ENCODE measurements at places on chromosomes 13 and 19.

DNA sequence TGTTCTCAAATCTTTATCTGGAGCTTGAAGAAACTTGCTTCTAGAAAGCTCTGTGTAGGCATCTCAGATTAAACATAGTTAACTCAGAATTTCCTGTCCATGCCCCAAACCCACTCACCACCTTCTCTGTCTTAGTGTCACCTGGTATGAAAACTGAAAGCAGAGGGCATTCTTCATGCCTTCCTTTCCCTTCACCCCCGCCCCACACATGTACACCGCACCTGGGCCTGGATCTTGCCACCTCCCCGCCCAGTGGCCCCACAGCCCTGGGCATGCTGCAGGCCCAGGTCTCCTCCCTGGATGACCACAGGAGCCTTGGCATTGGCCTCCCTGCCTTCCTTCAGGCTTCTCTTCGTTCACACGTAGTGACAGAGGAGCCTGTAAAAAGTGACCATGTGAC lies 15.8 kb downstream of the CFAP97D2 start:
- DNase-seq = no peak

- no peak for DNase-seq
These were observed 21.7 kb downstream of the IRS2 start for GRCh38 chr13:109764470-109765291.

- DNase-seq = no peak
These were observed 10.4 kb downstream of the SPINT2 start for GRCh38 chr19:38274739-38275138.

- DNase-seq = no peak
These were observed 144.1 kb upstream of the TMTC4 start for GRCh38 chr13:100818711-100819110.

DNA sequence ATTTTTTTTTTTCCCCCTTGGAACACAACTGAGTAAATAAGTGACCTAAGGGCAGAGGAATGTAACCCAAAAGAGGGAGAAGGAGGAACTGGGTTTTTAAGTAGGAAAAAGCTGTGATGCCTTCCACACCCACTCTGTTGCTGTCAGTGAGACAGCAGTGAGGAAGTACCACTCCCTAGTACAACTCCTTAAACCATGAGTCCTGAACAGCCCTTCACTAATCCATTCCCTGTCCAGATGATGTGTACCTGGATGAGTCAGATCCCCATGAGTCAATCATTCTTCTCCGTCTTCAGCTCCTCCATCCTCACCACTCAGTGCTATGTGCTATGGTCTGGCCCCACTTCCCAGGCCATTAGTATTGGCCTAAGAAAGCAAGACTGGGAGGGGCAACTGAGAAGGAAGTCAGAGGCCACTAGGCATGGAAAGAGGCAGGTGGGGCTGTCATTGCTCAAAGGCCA lies 12.9 kb upstream of the CXCL17 start:
- no peak for DNase-seq

DNA sequence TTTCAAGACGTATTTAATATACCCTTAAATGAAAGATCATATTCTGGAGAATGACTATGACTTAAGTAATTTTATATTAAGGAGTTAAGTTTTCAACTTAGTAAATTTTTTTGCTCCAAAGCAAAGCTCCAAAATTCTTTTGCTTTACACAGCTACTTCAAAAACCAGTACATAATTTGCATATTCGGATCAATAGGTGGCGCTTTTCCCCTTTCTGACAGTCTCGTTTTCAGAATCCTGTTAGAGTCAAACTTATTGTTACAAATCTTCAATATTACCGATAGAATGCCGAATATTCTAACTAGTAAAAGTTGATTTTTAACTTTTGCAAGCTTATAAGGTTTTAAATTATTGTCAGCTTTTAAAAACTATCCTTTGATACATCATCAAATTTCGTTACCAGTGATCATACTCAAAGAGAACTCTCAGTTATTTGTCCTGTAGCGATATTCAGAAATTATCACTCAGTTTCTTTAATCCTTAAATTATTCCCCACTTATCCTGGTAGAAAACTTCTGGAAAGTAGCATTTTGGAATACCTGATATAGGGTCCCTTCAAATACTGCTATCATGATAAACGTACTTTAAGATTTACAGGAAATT lies 852.7 kb upstream of the KLHL1 start:
- no peak for DNase-seq

DNA sequence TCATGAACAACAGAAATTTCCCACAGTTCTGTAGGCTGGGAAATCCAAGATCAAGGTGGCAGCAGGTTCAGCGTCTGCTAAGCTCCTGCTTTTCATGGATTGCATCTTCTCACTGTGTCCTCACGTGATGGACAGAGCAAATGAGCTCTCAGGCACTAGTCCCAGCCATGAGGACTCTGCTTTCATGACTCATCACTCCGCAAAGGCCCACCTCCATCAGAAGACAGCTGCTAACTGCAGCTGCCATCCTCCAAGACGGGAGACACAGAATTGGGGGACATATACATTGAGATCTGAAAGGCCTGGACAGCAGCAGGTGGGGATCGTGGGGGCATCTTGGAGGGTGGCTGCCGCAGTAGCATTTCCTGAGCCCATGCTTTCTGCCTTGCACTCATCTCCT lies 44.4 kb upstream of the SPATA13 start:
- DNase-seq = no peak

DNA sequence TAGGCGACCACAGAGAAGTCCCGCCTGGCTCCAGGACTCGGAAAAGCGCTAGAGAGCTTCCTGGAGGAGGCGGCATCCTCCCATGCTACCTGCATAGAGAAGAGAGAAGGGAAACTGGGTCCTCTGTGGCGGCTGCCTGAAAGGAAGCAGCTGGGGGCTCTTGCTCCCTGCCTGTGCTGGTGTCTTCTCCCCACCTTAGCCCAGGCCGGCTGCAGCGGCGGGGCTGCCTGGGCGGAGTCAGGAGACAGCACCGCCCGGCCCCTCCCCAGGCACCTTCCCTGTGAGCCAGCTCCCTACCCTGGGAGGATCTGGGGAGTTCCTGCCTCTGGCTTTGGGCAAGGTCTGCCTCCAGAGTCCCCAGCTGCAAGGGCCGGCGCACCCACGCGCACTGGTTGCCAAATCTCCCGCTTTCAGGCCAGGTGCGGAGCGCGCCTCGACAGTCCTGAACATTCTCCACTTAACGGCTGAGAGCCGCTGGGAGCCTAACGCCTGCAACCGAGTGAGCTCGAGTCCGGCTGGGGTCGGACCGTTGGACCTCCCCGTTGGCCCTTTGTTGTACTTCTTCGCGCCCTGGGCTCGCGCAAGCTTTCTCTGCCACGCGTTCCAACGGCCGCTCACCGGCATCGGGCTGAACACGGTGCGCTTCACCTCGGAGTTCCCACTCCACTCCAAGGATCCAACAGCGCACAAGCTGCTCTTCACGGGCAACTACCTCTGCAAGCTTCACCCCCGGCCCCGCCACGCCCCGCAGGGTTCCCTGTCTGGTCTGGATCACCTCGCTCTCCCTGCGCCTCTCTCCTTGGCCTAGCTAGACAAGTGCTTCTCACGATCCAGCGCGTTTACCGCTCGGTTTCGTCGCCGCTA lies 21.8 kb upstream of the ZNF30 start:
- no peak for DNase-seq

DNA sequence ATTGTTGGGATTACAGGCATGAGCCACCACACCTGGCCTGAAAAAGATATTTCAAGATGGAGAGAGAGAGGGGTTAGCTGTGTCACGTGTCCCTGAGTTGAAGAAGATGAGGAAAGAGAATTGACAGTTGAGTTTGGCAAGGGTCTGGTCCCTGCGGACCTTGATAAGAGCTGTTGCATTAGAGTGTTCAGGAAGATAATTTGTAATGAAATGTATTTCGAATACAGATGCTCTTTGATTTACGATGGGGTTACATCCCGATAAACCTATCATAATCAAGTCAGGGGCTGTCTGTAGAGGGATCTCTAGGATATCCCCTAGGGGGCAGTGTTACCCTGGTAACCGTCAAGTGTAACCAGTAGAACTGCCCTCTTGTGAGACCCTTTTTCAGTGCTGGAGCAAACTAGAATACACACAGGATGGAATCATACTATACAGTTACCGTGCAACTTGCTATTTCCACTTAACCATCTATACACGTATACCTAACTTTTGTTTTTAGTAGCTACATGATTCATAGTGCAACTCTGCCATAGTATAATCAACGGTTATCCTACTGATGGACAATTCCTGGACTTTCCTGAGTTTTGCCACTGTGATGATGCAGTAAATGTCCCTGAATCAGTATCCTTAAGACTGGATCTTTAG lies 1.5 kb upstream of the ELOF1 start:
- peak; percentile 42 for DNase-seq

DNA sequence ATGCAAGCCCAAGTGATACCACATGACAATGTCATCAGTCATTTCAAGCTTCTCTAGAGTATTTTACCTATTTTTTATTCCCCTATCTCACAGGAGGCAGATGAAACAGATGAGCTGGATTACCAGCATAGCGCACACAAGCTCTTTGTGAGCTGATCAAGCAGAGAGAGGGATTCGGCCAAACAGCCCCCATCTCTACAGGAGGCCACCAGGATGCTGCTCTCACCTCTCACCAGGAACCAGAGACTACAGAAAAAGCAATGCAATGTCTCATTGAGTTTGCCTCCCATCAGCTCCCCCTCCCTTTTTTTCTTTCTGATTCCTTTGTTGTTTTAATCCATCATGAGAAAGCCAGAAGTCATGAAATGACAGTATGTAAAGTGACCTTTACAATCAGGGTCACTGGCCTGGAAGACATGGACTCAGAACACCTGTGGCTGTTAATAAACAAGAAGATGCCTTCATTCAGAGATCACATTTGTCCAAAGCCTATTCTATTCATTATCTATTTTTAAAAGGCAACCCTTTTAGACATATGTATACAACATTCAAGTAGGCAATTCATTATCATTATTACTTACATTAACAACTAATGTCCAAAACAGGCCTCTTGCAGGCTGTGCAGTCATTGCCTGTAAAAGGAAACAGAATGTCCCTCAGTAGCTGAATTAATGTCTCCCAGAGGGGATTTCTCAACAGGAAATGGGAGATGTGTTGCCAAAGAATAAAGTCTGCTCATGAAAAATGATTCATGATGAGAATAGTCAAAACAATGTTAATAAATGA lies 656.6 kb downstream of the TBC1D4 start:
- no peak for DNase-seq

DNA sequence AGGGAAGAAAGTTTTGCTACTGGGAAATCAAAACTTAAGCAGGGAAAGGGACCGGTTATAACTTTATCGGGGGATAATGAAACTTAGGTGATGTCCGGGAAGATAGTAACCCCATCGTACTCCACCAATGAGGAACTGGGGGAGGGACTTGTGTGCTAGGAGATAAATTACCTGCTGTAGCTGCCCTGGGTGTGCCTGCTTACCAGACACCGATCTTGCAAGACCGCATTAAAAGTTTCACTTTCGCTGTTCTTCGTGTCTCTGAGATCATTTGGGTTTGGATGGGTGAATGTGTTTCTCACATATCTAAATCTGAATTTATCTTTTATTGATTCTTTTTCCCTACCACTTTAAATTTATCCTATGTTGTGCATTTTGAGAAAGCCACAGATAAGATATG lies 381.4 kb downstream of the SLITRK6 start:
- no peak for DNase-seq

DNA sequence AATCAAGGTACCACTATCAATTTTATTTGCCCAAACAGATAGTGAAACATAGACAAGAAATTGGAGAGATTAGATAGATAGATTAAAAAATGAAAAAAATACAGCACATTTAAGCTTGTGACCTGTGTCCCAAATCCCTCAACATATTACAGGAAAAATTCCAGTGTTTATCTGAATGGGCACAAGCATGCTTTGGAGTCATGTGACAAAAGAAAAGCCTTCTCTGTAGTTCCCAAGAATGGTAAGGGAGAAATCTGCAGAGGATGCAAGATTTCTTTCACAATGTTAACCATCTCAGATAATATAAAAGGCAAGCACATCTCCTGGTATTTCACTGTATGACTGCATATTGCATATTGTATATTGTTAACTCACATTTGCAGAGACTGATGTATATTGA lies 168.0 kb downstream of the PCDH9 start:
- DNase-seq = no peak

DNA sequence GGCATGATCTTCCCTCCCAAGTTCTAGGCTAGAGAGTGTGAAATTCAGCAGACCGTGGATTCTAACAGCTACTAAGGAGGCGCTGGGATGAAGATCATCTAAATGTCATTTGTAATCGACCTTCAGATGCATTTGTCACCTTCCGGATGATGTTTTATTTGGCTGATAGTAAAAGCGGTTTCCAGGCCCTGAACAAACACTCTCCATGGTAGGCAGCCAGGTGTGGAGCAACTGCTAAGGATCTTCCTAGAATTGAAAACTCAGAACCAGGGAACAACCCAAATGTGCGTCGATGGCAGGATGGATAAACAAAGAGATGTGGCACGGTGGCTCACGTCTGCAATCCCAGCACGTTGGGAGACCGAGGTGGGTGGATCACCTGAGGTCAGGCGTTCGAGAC lies 107.2 kb upstream of the CACNA1A start:
- no peak for DNase-seq

DNA sequence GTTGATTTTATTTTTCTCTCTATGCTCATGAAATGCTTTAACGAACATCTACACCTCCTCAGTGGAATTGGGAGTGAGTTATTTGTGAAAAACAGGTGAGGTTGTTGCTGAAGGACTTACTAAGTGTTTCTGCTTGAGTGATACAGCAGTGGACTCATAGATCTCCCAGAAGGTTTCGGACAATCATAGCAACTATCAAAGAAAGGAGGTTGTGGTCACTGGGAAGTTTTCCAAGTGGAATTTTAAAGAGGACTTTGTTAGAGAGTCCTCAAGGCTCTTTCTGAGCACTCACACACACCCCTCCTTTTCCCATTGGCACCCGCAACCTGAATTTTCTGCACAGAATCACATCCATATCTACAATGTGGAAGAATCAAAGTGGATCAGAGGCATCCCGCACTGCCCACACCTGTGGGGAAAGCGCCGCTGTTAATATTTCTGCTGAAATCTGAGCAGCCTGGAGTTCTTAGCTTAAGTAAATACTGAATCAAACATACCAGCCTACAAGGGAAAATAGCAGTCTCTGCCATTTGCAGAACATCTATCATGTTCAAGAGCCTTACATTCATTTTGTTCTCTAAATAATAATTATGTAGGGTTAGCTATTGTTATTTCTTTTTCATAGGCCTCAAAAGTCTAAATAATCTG lies 719.4 kb downstream of the DIAPH3 start:
- DNase-seq = no peak

DNA sequence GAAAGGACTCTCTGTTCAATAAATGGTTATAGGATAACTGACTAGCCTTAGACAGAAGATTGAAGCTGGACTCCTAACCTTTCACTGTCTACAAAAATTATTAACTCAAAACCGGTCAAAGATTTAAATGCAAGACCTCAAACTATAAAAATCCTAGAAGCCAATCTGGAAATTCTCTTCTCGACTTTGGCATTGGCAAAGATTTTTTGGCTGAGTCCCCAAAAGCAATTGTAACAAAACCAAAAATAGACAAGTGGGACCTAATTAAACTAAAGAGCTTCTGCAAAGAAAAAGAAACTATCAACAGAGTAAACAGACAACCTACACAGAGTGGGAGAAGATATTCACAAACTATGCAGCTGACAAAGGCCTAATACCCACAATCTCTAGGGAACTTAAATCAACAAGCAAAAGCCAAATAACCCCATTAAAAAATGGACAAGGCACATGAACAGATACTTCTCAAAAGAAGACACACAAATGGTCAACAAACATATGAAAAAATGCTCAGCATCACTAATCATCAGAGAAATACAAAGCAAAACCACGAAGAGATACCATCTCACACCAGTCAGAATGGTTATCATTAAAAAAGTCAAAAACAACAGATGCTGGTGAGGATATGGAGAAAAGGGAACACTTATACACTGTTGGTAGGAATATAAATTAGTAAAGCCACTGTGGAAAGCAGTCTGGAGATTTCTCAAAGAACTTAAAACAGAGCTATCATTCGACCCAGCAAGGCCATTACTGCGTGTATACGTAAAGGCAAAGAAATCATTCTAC lies 266.3 kb downstream of the DNAJC15 start:
- no peak for DNase-seq

Data from effector CD8-positive, alpha-beta T cell (primary cell).